ENCODE measurements at places on chromosomes 6 and 20. TPM values are rescaled to one million over a fixed set of nuclear protein-coding genes. Genes with fewer than 3 reads are reported as not detected.

TOX2 gene
- 0.73 TPM for polyA plus RNA-seq

MYO6 gene
- 0.23 TPM for polyA plus RNA-seq

CCM2L gene
- not detected for polyA plus RNA-seq

RREB1 gene
- polyA plus RNA-seq: 6.1 TPM

CD109 gene
- not detected for polyA plus RNA-seq

COL9A3 gene
- 11.9 TPM for polyA plus RNA-seq

PHACTR3 gene
- not detected for polyA plus RNA-seq

GABRR2 gene
- polyA plus RNA-seq: 0.13 TPM

DNAAF9 gene
- polyA plus RNA-seq: 0.97 TPM

RIPK1 gene
- polyA plus RNA-seq: 13.0 TPM

HACE1 gene
- polyA plus RNA-seq: 6.9 TPM

CAP2 gene
- not detected for polyA plus RNA-seq

EYA4 gene
- not detected for polyA plus RNA-seq

TP53TG5 gene
- polyA plus RNA-seq: not detected

ZC3H12D gene
- 8.2 TPM for polyA plus RNA-seq

C6orf132 gene
- polyA plus RNA-seq: not detected

GNMT gene
- 1.2 TPM for polyA plus RNA-seq
